ENCODE measurements at places on chromosomes 3 and 15.
A peak's percentile ranks its signal among the peaks of the same experiment; 100 is the strongest.

DNA sequence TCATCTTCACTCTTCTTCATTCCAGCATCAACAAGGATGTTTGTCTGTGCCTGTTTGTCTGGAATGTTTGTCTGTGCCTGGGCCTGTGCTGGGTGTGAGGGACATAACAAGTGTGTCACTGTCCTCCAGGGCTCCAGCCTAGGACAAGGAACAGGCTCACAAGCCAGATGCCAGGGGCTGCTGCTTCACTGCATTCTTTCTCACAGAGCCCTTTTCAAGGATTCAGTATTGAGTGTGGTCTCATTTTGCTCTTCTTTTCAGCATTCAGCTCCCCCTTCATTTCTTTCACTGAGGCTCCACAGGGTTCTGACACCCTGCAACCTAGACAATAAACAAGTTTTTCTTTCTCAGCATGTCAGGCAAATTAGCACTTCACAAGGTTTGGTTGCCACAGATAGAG is 43.6 kb upstream of the KY start:
- DNase-seq = no peak

DNA sequence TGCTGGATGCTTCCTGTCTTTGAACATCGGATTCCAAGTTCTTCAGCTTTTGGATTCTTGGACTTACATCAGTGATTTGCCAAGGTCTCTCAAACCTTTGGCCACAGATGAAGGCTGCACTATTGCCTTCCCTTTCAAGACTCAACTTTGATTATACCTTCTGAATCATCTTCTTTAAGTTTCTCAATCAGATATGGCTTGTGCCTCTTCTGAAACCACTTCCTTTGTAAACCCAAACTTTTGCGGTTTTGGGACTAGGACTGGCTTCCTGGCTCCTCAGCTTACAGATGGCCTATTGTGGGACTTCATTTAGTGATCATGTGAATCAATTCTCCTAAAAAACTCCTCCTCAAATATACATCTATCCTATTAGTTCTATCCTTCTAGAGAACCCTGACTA is 47.1 kb upstream of the CADPS start:
- DNase-seq = no peak

- DNase-seq = no peak
Observed at GRCh38 chr3:32245200-32245599, 6.7 kb downstream of the CMTM8 start.

DNA sequence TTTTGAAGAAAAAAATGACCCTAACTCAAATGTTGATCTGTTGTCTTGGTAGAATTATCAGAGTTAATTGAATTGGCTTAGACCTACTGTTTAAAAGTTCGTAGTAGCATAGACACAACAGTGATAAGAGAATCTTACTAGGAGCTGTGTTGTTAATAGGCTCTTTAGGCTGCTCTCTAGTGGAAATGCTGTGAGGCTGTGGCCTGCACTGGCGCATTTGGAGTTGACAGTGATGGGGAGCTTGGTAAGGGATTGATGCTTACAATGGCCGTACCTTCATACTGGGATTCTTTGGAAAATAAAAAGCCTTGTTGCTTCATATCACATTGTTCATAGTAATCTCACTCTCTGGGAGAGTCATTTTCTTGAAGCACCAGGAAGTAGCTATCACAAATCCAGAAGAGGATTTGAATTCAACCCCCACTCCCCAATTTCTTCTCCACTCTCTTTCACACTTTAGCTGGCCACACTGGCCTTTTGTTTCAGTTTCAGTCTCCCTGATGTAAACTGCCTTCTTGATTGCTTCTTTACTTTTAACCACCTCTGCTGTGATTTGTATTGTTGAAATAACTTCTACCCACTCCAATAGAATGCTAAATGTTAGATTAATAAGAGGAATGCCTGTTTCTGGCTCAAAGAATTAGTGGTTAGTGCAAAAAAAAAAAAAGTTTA is 56.6 kb downstream of the CEP63 start:
- DNase-seq = no peak

DNA sequence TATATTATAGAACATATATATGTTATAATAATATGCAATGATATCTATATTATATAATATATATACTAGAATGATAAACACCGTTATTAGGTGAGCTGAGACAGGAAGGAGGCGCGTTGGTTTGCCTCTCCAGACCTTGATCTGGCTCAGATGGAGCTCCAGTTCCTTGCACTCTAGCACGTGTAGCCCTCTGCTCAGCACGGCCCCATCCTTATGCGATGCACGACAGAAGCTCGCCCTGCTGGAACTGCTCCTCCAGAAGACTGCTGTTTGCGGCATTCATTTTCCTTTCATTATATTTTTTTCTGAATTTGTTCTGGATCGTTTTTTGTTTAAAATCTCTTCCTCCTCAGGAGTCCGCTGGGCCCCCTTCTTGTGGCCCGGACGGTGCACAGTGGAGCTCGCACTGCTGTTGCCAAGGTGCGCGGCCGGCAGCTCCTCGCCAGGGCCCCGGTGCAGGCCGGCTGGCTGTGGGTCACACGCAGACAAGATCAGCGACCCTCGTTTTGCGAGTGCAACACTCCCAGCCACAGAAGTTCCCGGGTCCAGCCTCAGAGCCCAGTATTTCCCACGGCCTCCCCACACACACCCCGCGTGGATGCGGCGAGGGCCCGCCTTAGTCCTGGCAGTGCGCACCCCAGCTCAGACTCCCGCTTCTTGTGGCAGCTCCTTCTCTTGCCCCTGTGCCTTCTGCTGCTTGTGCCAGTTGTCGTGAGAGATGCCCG is 112.2 kb downstream of the CHL1 start:
- no peak for DNase-seq

DNA sequence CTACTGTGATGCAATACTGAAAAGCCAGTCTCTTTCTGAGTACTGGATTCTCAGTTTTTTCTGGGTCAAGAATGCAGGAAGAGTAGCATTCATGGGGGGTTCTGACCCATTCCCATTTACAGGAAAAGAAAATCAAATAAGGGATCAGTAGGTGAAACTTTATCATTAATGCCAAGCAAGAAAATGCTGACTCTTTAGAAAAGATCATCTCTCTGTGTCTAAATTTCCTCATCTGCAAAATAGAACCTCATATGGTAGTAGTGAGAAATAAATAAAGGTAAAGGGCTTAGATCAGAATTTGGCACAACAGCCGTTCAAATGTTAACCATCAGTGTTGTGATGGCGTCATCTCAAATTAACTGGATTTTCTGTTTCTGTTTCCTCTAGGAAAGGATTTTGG is 807.6 kb upstream of the LMCD1 start:
- DNase-seq = no peak

DNA sequence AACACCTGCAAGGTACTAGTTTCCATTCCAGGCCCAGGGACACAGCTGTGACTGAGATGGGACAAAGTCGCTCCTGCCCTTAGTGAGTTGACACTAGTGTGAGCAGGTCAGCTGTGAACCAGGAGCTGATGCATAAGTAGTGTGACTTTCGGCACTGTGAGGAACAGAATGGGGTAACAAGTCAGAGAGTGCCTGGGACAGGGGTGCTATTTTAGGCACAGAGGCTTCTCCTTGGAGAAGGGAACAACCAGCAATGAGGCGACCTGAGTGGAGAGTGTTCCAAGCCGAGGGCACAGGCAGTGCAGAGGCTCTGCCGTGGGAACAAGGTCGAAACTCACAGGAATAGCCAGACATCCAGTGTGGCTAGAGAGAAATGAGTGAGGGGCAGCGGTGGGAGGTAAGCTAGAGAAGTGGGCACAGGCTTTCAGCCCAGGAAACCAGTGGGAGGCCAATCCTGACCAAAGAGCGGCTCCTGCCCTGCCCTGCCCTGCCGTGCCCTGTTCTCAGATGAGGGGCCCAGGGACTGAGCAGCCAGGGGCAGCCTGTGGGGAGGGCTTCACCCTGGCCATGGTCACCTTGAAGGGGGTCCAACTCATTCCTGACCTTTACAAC is 14.2 kb downstream of the DNAH1 start:
- no peak for DNase-seq

DNA sequence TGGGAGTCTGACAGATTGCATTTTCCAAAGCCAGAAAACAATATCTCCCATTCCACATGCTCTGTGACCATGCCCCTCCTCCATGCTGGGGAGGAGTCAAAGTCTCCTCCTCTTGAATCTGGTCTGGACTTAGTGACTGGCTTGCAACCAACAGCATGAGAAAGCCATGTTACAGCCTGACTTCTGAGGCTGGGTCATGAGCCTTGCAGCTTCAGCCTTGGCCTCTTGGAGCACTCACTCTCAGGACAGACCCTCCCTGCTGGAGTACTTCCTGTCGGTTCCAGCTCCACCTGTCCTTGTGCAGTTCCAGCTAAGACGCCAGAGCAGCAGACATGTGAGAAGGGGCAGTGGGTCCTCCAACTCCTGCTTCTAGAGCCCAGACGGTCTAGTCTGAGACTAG is 49.7 kb upstream of the RBSN start:
- DNase-seq = no peak

GRCh38 chr15:97759363-97759762 is 201.1 kb upstream of the ARRDC4 start:
- no peak for DNase-seq

DNA sequence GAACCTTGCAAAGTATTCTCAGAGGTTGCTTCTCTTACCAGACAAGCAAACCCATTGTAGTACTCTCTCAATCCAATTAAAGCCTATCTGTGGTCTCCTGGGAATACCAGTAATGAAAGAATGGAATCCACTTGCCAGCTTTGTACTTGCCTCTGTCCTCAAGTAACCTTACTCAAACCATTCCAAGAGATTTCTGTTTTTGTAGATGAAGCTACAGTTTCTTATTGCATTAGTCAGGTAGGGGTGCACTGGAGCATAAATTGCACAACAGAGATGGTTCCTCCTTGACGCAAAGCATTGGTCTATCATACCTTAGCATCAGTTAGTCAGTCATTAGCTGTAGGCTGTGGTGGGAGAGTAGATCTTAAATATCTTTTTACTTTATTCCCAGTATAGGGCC is 52.9 kb downstream of the BTLA start:
- DNase-seq = no peak

DNA sequence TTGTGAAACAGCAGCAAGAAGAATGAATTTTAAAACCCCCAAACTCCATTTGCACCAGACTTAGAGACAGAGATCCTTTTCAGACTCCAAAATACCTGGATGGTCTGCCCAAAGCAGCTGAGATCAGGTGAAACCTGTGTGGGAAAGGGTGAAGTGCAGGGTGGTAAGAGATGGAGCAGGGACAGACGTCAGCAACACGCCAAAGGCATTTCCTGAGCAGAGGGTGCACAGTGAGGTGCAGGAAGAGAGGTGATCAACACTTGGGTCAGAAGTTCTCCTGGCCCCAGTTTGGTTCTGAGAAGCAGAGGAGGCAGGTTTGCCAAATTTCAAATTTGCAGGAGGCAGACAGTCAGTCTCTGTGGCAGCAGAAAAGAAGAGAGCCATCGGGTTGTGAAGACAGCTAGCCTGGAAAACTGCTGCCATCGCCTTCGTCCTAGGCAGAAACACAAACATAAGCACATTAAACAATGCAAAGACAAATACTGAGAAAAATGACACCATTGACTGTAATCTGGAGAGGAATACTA is 9.8 kb downstream of the CCR4 start:
- DNase-seq = peak; percentile 60

DNA sequence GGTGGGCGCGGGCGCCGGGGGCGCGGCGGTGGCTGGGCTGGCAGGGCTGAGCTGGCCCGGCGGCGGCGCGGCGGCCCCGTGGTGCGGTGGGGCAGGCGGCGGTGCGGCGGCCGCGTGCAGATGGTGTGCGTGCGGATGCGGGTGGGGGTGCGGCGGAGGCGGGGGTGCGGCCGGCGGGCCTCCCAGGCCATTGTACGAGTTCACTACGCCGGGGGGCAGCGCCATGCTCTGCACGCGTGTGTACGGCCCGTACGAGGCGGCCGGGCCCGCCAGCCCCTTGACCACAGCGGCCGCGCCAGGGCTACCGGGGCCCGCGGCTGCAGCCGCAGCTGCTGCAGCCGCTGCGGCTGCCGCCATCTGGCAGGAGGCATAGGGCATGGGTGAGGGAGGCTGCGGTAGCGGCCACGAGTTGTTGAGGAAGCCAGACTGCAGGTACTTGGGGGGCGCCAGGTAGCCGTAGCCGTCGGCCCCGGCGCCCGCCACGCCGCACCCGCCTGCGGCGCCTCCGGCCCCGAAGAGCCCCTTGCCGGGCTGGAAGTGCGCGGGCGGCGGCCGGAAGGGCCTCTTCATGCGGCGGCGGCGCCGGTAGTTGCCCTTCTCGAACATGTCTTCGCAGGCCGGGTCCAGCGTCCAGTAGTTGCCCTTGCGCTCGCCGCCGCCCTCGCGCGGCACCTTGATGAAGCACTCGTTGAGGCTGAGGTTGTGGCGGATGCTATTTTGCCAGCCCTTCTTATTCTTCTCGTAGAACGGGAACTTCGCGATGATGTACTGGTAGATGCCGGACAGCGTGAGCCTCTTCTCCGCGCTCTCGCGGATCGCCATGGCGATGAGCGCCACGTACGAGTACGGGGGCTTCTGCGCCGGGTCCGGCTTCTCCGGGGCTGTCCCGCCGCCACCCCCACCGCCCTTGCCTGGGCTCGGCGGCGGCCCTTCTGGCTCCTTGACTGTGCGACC is 951 bp downstream of the FOXL2 start:
- peak; percentile 46 for DNase-seq

DNA sequence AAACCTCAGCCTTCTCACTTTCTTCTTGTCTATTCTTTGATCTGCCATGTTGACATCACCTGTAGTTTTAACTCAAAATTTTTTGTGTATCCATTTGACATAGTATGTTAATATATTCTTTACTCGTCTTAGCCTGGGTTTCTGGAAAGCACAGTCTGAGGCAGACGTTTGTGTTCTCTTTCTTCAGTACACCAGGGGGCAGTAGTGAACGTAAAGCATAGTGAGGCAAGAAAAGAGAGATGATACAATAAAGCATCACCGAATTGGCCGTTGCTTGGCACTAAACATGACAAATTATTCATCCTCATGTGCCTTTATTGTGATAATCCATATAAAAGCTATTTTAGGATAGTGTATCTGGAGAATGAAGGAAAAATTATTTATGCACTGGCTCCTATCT is 141.0 kb upstream of the MYRIP start:
- no peak for DNase-seq

GRCh38 chr3:80889535-80889934 is 871.9 kb downstream of the GBE1 start:
- no peak for DNase-seq

DNA sequence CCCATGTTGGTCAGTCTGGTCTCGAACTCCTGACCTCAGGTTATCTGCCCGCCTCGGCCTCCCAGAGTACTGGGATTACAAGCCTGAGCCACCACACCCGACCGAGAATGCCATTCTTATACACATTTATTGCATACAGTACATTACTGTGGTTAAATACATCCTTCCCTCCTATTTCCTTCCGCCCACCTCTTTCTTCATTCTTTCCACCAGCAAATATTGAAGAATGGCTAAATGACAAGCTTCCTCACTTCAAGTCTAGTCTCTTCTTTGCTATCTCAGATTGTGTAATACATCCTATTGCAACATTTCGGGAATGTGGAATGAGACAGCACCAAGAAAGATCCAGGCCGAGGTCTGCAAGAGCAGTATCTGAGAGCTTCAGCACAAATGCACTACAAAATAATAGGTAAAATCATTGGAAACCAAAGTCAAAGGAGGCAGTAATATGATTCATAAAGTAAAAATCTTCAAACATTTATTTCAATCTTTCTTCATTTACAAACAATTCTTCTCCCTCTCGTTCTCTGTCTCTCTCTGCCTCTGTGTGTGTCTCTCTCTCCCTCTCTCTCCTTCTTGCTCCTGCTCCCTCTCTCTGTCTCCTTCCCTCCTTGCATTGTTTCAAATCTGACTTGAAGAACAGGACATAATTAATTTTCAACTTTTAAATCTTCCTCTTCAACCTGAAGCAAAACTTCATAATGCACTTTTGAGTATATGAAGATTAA is 94.7 kb upstream of the TGFBR2 start:
- peak; percentile 34 for DNase-seq

- DNase-seq = no peak
Observed at GRCh38 chr3:144585408-144585807, 613.8 kb downstream of the DIPK2A start.

- no peak for DNase-seq
Observed at GRCh38 chr3:187648177-187648576, 22.0 kb downstream of the SST start.
